Suppressor macrophage treated with lipopolysaccharide for 1 hour (primary cell): ENCODE measurements at places on chromosomes 7 and 10.

DNA sequence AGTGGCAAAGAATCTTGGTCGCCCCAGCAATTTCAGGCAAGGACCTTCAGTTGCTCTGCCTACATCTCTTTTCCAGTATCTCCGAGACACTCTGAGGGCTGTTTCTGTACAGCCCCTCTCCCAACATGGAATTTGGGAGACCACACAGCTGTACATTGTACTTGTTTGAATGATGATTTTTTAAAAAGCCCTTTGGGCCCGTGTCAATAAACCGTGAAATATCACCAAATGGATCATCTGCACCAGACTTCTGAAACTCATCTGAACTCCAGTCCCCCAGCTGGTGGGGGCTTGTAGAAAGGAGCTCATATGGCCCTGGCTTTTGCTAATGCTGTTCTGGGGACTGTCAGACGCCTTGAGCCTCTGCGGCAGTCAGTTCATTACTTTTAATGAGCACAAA, 374.9 kb downstream of the BBS9 start:
- no peak for DNase-seq

DNA sequence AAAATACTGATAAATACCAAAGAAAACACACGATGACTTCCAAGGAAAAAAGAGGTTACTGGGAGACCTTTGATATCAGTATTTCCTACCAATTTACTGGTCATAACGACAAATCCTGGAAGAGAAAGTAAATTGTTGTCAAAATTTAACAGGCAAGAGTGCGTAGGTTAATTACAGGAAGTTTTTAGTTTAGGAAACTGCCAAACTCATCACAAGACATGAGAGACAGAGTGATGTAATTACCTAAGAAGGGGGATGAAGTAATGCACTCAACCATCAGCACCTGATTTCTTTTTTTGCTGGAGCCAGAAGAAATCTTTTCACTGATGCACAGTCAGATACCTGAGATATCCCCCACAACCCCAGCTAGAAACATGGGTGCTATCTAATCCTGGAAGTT, 16.8 kb downstream of the MACC1 start:
- DNase-seq = peak; percentile 92

DNA sequence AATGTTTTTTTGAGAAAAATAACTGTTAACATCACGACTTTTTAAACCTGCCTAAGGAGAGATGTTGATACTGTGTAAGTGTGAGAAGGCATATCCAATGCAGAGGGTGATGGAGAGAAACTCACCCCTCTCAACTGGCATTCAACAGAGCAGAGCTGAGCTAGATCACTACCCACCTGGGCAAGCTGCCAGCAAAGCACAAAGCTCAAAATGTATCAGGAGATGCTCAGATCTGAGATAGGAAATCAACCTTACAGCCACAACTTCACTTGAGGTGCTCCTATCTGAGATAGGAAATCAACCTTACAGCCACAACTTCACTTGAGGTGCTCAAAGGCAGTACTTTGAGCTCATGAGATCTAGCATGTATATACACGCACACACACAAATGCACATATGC, 151.5 kb upstream of the PDE1C start:
- no peak for DNase-seq

GRCh38 chr10:90787393-90788198, 70.2 kb downstream of the HTR7 start:
- DNase-seq = peak; percentile 67

DNA sequence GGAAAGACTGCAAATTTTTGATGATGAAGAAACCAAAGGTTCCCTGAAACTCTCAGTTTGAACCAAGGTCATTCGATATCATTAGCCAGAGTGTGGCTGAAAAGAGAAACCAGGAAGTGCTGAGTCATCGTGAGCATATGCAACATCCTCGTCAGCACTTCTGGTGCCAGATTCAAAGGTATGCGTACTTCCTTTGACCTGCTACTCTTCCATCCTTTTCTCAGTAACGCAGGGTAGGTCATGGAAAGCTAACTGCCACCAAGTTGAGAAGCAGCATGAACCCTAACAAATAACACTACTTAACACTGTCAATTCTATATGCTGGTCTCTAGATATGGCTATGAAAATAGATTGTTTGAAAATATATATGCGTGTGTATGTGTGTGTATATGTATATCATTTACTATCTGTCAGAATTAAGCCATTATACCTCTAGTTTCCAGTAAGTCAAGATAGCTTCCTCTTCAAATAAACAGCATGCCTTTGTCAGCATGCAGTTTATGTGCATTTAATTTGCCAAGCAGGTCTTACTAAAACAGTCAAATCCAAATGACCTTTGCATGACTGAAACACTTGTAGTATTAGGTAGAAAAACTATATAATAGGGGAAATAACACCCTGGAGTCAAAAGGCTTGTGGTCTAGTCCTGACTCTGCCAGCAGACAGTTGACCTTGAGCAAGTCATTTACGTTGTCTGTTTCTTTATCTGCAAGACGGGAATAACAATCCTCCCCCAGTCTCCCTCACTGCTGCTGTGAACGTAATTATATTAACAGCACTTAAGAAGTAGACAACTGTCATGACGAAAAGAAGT, 26.4 kb downstream of the CDK6 start:
- DNase-seq = peak; percentile 77
